ENCODE measurements at places on chromosomes 2 and 18. TPM values are rescaled to one million over a fixed set of nuclear protein-coding genes. Genes with fewer than 3 reads are reported as not detected.

The TSPYL6 gene
- total RNA-seq = 0.14 TPM

The HOXD1 gene
- total RNA-seq = 0.71 TPM

The COPS8 gene
- total RNA-seq = 62.8 TPM

GRCh38 chr2:182894174-182894573, 27.7 kb upstream of the FRZB start:
- peak overlapping the region; percentile 75 for H3K27ac ChIP-seq
- H3K4me3 ChIP-seq = no peak overlapping the region
- no peaks in the 10 kb centered on the region for H3K27me3 ChIP-seq
- no peak for DNase-seq
- peaks cover 42% of the 10 kb centered on the region for H3K4me1 ChIP-seq

DNA sequence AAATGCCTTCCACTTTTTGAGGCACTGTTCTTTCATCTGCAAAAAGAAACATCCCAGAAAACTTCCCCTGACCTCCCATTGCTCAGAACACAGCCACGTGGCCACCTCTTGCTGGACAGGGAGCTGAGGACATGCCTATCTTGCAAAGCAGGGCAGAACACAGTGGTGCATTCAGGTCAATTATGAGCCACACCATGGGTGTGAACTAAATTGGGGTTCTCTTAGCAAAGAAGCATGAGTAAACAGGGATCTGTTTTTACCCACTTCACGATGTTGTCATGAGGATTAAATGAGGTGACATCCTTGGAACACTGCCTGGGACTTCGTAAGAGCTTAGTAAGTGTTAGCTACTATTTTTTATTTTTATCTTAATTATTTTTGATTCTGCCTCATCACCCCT, 25.1 kb downstream of the BMP10 start:
- no peak overlapping the region for H3K27ac ChIP-seq
- H3K27me3 ChIP-seq = no peaks in the 10 kb centered on the region
- H3K36me3 ChIP-seq = no peaks in the 10 kb centered on the region
- no peaks in the 10 kb centered on the region for H3K4me1 ChIP-seq
- H3K4me3 ChIP-seq = no peak overlapping the region
- no peak for DNase-seq

DNA sequence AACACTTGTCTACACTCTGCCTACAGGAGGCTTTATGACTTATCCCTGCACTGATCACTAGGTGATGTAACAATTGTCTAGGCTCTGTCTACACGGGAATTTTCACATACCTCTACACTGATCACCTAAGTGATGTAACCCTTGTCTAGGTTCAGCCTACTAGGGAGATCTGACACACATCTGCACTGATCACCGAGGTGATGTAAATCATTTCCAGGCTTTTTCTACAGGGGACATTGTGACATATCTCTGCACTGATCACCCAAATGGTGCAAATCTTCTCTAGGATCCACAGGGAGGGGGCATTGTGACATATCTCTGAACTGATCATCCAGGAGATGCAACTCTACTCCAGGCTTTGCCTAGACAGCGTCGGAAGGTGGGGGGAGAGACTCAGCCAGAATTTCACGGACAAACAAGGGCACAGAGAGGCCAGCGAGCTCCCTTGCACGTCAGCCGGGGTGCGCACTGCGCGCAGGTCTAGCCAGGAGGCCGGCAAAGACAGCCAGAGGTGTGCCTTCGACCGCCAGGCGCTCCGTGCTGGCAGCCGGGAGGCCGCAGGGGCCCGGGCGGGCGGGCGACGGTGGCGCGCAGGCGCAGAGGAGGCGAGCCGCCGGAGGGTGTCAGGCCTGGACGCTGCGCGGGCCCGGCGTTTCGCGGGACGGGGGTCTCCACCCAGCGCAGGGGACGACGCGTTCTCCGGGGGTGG, 46.9 kb upstream of the USP14 start:
- DNase-seq = no peak
- no peaks in the 10 kb centered on the region for H3K36me3 ChIP-seq
- peak overlapping the region; percentile 66 for H3K4me3 ChIP-seq
- no peaks in the 10 kb centered on the region for H3K27me3 ChIP-seq

Data from thoracic aorta (tissue), 2 donors.